ENCODE measurements at places on chromosomes 12 and 14.

DNA sequence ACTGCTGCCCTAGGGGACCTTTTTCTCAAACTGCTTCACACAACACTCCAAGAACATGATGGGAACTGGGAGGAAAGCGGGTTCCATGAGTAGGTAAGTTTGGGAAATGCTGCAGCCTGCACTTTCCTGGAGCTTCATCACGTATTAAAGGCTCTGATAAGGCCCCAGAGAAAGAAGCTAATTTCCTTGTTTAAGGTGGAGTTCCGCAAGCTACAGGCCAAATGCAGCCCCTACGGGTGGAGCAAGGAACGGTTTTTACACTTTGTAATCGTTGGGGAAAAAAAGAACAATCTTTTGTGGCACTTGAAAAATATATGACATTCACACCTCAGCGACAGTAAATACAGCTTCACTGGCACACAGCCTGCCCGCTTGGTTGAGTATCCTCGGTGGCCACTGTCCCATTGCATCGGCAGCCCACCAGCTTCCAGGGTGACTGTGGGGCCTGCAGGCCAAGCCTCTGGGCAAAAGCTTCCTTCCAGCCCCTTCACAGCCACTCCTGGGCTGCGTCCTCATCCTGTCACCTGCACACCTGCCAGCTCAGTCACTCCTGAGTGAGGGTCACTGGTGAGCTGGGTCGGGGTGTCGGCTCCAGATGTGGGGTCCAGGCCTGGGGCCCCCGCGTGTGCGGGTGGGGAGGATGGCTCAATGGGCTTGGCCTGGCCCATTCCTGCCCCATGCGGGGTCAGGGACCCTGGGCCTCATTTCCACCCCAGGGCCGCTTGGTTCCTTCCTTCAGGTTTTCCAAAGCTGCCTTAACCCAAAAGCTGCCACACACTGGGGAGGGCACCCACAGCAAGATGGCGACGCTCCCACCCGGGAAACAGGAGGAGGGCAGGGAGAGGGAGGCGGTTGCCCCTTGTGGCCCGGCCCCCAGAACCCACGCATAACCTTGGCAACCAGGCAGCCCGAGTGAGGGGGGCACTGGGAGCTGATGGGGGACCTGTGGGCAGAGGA, 2.4 kb downstream of the AMN start:
- no peak for DNase-seq

- DNase-seq: no peak
Observed at GRCh38 chr12:128250096-128250495, 16.9 kb upstream of the TMEM132C start.

DNA sequence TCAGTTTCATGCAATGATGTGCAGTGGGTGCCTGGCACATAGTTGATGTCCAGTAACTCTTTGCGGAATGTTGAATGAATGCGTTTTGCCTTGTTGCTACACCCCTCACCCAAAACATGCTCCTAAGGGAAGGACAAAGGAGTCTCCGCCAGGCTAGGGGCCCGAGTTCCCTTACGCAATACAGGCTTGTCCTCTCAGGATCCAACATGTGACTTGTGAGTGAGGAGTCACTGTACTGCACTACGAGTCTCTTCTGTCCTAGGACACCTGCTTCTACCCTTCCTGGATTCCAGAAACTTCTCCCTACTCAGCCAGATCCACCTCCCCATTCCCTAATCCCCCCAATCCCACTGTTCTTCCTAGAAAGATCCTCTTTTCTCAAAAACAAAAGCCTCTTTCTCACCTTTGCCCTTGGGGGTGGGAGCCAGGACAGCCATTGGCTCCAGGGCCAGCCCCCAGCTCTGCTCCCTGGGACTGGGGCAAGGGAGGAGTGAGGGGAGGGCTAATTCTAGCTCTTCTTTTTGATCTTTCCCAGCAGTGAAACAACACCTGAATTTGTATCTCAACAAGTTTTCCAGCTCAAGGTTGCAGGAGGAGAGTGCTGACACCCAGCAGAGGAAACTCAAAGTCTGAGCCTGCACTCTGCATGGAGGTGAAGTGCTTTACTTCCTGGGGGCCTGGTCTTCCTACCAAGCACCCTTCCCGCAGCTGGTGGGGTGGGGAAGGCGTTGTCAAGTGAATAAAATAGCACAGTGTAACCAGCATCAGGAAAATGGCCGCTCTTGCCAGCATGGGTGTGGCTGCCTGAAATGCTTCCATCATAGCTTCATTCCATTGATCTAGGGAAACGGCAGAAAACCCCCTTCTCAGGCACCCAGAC, 3.4 kb upstream of the OTUB2 start:
- DNase-seq: no peak

DNA sequence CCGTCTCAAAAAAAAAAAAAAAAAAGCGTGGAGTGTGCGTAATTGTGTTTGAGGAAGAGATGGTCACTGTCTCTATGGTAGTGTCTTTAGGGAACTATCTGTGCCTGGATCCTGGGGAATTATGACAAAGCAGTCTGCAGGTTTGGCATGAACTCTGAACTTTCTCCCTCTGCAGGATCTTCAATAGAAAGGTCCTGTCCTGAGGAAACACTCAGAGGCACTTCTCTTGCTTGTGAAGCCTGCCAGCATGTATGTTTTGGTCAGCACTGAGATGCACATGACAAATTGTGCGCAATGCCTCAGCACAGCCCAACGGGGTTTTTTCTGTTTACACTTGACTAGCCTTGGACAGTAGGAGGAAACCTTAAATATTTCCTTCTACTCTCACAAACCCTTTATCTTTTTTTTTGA, 46.6 kb downstream of the ATF7 start:
- DNase-seq: no peak

- DNase-seq: no peak
Observed at GRCh38 chr14:74852922-74853530, 22.9 kb downstream of the PROX2 start.
